ENCODE measurements at places on chromosomes 5 and 9. TPM values are rescaled to one million over a fixed set of nuclear protein-coding genes. Genes with fewer than 3 reads are reported as not detected.

The SLC1A3 gene
- 3.2 TPM for polyA plus RNA-seq

The SUSD3 gene
- polyA plus RNA-seq = 8.7 TPM

The SLC36A3 gene
- not detected for polyA plus RNA-seq

The ZFP37 gene
- polyA plus RNA-seq = 11.1 TPM

The NKD2 gene
- polyA plus RNA-seq = 10.5 TPM

The ANAPC2 gene
- 49.2 TPM for polyA plus RNA-seq

- DNase-seq = no peak
These were observed 74.3 kb downstream of the COL23A1 start for GRCh38 chr5:178515776-178516503.

DNA sequence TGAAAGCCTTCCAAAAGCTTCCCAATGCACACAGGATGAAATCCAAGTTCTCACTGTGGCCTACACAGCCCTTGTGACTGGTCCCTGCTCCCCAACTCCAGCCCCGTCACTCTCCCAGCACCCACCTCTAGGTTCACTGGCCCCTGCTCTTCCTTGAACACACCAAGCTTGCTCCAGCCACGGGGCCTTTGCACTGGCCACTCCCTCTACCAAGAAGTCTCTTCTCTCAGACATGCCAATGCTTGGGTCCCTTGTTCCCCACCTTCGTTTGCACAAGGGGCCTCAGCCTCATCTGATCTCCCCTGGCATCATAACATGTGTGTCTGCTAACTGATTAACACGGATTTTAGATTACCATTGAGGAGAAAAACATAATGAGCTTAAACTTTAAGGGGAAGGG is 56.0 kb downstream of the ROR2 start:
- DNase-seq = no peak

DNA sequence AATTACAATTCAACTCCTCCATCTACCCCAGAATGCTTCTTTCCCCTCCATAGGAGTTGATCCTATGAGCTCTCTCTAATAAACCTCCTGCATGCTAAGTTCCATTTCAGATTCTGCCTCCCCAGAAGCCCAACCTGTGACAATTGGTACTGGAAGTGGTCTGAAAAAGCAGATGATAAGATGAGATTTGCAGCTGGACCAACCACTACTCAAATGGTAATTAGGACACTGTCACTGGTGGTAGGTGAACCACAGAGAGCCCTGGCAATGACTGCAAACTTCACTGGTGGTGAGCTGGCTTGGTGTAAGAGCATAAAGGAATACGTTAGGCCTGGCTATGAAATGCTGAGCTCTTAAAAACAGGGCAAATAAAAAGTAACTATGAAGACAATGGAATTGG is 112.6 kb downstream of the ESM1 start:
- DNase-seq = no peak

All from renal cortex interstitium (tissue), 15 donors.